ENCODE measurements at places on chromosomes 3 and 15.

- no peak for DNase-seq
These were observed 57.8 kb upstream of the GPD1L start for GRCh38 chr3:32048487-32049182.

- peak; percentile 97 for DNase-seq
These were observed 642 bp downstream of the ZBTB11 start for GRCh38 chr3:101676216-101676764.

GRCh38 chr15:85540085-85540797 is 159.8 kb downstream of the AKAP13 start:
- no peak for DNase-seq

DNA sequence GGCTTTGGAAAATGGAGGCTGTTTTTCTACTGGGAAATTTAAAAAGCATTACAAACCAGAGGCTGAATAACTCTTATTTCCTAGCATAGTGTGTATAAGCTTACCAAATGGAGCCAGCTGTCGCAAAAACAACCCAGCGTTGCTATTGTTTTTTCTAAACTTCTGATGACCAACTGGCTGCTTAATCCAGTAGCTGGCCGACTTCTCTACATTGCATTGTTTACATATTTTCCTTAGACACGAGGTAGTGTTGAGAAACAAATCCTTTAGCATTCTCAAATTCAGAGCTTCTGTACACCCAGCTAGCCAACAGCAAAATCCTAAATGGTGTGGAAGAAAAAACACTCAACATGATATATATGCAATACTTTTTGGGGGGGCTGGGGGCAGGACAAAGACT is 161.0 kb upstream of the ADAMTS9 start:
- DNase-seq: no peak

DNA sequence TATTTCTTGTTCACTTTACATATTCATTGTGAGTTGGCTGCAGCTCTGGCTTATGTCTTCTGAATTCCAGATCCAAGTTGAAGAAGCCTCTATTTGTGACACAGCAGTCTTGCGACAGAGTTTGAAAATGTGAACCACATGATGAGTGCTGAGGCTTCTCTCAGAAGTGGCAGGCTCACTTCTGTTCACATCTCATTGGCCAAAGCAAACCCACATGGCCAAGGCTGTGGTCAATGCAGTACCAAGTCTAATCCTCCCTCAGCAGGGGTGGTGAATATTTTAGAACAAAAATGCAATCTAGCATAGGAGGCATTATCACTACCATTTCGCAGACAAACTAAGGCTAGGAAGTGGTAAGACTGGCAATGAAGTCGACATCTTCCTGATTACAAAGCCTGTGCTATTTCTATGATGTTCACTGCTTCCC is 45.2 kb downstream of the CDCP1 start:
- no peak for DNase-seq

DNA sequence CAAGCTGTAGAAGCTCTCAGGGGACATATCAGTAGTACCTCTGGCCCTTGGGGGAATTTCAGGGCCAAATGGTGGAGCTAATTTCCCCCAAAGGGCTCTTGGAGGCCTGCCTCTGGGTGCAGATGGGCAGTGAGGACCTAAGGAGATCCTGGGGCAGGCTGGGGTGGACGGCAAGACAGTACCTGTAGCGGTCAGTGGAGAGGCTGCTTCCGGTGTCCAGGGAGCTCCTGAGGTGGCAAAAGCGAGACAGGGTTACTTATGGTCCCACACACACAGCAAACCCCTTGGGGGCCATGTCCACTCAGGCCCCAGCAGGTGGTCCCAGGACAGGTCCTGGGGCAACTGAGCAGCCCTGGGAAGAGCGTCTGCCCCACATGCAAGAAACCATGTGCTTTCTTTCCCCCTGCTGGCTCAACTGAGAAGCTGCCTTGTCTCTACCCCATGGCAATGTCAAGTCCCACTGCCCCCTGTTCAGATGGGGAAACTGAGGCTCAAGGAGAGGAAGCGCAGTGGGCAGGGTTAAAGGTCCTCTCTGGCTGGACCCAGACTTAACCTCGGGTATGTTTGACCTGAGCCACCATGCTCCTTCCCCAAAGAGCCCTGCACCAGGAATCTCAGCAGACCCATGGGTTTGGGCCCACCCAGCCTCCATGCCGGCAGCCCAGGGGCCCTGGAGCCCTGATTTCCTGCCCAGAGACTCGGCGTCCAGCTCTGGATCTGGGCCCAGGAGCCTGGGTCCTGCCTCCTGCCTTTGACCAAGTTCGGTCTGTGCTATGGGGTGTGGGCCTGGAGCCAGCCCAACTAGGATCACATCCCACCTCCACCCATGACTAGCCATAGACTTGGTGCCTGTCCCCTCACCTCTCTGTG is 25.7 kb downstream of the IQSEC1 start:
- no peak for DNase-seq

DNA sequence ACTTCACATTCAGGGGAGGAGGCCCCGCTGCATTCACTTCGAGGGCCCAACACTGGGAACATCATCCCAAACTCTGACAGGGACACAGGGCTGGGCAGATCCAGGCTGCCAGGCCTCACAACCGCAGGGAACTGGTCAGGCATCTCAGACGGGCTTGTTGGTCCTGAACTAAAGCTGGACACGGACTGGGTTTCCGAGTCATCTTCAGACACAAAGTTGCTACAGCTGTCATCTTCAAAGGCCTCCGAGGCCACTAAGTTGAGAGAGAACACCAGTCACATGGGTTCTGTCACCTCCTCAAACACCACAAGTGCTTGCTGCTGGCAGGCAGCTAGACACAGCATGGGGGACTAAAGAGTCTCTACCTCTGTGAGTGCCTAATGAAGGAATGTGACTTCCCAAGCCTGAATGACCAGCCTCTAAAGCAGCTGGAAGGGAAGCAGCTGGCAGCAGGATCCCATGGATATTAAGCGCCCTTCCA is 50.9 kb downstream of the CAPN7 start:
- no peak for DNase-seq

DNA sequence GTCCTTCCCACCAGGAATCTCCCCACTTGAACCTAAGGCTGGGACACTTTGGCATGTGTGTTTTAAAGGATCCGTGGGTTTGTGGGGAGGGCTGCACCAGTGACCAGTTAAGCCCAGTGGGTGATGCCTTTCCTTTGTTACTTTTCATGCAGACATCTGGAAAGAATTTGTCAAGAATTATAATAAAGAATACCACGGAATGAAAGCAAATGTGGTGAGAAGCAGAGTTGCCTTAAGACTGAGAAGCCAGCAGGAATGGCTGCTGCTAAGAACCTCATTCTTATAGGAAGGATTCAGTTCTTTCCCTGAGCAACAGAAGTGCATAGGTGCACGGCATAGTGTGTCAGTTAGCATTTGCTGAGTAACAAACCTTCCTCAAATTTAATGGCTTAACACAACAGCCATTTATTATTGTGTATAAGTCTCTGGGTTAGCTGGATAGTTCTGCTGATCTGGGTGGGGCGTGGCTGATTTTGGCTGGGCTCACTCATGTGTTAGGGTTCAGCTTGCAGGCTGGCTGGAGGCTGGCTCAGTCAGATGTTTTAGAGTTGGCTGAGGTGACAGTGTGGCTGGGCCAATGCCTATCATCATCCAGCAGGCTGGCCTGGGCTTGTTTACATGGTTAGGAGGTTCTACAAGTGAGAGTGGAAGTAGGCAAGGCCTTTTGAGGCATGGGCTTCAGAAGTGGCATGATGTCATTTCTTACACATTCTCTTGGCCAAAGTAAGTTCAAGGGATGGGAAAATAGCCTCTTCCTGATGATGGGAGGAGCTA is 262.7 kb upstream of the CTDSPL start:
- DNase-seq: no peak

GRCh38 chr15:67931861-67932260 is 92.0 kb upstream of the RNU6-1 start:
- DNase-seq: no peak

DNA sequence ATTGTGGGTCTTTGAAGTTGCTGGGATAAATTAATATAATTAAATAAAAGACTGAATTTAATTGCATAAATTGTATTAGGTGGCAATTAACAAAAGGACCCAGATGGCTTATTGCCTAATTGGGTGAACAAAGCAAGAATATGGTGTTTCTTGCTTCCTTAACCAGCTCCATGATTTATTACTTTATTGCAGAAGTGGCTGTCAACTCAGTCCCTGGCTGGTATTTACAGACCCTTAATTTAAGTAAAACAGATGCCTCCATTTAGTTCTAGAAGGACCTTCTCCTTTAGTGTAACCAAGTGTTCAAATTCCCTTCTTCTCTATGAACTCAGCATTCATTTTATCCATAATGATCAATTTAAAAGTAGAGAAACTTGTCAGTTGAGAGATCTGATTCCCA is 35.1 kb downstream of the DPH3 start:
- no peak for DNase-seq

GRCh38 chr3:112782491-112782890 is 64.2 kb downstream of the CD200R1L start:
- DNase-seq: no peak

GRCh38 chr3:63912768-63913588 is 795 bp upstream of the SCAANT1 start:
- DNase-seq: peak; percentile 54

- DNase-seq: no peak
These were observed 30.6 kb upstream of the SLC6A6 start for GRCh38 chr3:14371573-14372474.

DNA sequence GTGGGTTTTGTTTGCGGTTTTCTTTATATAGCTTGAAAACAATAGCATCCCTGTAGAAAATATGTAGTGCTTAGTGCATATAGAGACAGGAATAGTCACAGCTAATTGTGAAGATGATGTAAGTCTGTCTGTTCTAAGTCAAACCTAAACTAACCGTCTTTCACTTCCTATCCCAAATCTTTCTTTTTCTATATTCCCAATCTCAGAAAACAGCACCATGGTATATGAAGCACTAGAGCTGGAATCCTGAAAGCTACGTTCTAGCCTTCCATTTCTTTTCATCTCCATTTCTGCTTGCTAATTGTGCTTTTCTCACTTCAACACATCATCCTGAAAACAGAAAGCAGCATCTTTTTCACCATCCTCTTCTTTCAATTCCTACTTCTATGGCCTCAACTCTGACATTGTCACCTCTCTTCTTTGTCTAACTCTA is 1235.5 kb downstream of the ROBO2 start:
- DNase-seq: no peak

DNA sequence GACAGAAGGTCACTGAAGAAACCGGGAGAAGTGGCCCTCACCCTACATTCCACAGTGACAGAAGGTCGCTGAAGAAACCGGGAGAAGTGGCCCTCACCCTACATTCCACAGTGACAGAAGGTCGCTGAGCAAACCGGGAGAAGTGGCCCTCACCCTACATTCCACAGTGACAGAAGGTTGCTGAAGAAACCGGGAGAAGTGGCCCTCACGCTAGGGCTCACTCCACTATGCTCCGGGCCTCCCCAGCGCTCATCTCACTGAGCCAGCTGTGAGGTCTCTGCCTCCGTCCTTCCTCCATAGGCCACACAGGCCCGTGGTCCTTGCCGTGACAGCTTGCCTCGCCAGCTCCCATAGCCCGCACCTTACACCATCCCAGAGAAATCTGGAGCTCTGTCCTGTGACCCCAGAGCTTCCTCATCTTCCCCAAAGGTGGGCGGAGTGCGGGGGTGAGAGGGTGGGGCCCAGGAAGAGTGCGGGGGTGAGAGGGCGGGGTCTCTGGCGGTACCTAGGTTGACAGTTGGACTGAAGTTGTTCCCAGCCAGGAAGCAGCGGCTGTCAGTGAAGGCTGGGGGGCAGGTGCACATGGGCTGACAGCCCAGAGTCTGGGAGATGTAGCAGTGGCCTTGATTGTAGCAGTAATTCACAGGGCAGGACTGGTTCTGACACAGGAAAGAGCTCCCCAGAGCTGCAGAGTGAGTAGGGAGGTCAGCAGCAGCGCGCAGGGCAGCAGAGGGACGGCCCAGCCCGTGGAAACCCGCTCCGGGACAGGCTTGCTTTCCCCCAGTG is 32.0 kb downstream of the MUC20 start:
- DNase-seq: no peak

GRCh38 chr3:186609247-186609868 is 3.5 kb upstream of the AHSG start:
- no peak for DNase-seq

GRCh38 chr15:71118881-71119632 is 3.8 kb downstream of the THSD4 start:
- no peak for DNase-seq

- DNase-seq: no peak
These were observed 326.9 kb downstream of the IL5RA start for GRCh38 chr3:2783261-2783660.

DNA sequence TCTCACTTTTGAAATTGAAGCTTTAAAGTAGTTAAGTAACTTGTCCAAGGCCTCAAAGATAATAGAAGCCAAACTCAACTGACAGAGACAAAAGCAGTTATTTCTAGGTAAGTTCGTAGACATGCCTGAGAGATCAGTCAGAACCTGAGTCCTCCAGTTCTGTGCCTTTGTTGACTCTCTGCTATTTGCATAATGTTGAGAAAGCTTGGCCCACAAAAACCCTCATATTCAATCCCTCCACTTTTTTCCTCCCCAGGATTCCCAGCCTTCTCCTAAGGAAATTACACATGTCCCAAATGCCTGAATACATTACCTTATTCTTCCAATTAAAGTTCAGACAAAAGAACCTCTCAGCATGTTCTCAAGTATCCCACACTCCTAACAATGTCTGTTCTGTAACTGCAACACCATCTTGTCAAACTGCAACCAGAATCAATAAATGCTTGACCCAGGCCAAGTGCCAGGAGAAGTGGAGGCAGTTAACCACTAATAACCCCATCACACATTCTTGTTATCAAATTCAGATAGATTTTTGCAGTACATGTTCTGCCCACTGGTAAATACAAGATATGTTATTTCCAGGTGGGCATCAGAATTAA is 217.8 kb downstream of the LRRC3B start:
- DNase-seq: no peak

DNA sequence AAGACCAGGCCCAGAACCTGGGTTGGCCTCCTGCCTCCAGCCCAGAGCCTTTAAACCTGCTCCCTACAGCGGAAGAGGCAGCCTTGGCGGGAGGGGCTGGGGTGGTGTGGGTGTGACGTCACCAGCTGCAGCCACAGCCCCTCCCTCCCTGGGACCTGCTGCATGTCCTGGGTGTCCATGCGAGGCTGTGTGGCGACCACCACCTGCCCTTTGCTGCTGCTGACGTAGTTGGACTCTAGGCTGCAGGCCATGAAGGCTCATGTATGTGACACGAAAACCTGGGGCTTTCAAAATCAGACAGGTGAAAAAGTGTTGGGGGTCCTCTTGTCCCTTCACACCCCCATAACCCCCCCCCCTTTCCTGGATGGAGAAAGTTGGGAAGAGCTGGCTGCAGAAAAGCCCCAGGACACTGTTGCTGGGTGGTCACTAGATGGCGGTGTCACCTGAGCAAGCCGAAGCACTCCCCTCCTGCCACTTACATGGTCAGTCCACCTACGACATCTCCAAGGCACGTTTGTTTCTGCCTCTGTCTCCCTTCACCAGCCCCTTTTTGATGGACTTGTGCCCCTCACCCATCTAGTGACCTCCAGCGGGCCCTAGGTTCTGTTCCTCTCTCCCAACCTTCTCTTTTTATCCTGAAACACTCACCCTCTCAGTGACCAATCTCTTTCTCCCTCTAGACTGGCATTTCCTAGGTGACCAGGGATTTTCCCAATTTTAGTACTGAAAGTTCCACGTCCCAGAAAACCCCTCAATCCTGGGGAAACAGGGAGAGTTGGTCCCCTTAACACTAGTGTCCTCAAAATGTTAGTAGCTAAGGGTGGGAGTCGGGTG is 35.2 kb downstream of the SLC6A20 start:
- DNase-seq: peak; percentile 48
